DMS 273 treated with DMSO at 0.1 percent for 48 hours (cell line): ENCODE measurements at places on chromosomes 16 and 17.

GRCh38 chr17:79789943-79790804 lies 6.7 kb downstream of the CBX8 start:
- no peak for DNase-seq

DNA sequence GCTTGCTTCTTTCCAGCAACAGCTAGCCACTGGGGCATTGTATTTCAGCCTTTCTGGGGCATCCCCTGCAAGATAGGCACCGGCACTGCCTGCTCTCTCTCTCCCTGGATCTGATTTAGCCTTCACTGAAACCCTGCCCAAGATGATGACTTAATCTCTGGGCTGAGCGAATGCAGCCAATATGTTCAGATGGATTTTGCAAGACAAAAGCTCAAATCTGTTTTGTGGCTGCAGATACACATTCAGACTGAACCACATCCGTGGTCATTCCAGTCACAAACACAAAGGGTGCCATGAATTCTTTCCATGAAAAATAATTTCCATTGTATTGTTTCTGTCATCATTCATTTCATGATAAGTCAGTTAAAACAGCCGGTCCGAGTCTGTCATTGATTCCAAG lies 24.2 kb downstream of the SOST start:
- DNase-seq, result no peak

DNA sequence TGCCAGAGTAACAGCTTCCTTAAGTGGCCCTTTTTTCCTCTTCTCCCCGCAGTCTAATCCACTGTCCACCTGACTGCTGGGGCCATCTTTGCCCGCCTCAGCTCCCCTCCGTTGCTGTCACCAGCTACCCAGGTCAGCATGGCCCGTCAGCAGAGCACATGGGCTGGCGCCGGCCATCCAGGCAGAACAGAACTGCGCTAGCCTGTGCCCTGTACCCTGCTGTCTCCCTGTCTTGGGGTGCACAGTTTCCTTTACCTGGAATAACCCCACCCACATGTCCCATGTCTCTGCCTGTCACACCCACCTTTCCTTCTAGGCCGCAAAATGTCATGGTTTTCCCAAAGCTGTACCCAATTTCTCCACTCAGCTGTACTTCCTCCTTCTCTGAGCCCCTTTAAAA lies 55.7 kb downstream of the GNAO1 start:
- DNase-seq, result no peak

DNA sequence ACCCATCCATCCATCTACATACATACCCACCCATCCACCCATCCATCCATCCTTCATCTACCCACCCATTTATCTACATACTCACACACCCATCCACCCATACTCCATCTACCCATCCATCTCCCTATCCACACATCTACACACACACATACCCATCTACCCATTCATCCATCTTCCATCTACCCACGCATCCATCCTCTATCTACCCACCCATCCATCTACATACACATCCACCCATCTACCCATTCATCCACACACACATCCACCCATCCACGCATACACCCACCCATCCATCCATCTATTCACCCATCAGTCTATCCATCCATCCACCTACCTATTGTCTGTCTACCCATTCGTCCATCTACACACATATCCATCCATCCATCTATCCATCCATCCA lies 227.8 kb downstream of the ZNF423 start:
- DNase-seq, result no peak

- DNase-seq, result peak; percentile 60
These were observed at the start of gene NDRG4 for GRCh38 chr16:58499615-58500351. Gene NDRG4 (plus strand): TSS chr16:58500143. CDS start chr16:58500249, 106 bp downstream.

DNA sequence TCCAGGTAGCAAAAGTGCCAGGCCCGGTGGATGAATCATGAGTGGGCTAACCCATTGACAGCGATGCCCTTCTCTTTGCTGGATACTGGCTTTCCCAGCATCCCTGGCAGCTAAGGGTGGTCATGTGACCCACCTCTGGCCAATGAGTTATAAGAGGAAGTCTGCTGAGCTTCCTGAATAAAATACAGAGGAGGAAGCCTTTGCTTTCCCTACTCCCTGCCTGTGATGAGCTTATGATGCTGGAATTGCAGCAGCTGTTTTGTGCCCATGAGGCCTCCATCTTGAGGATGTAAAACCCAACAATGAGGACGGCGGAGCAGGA lies 15.0 kb upstream of the ATP2A3 start:
- no peak for DNase-seq
